IPS DF 19.7 (cell line): ENCODE measurements at places on chromosomes 1 and 21.
A peak's percentile ranks its signal among the peaks of the same experiment; 100 is the strongest.

GRCh38 chr1:31843506-31843905 is 27.7 kb upstream of the SPOCD1 start:
- DNase-seq = no peak

DNA sequence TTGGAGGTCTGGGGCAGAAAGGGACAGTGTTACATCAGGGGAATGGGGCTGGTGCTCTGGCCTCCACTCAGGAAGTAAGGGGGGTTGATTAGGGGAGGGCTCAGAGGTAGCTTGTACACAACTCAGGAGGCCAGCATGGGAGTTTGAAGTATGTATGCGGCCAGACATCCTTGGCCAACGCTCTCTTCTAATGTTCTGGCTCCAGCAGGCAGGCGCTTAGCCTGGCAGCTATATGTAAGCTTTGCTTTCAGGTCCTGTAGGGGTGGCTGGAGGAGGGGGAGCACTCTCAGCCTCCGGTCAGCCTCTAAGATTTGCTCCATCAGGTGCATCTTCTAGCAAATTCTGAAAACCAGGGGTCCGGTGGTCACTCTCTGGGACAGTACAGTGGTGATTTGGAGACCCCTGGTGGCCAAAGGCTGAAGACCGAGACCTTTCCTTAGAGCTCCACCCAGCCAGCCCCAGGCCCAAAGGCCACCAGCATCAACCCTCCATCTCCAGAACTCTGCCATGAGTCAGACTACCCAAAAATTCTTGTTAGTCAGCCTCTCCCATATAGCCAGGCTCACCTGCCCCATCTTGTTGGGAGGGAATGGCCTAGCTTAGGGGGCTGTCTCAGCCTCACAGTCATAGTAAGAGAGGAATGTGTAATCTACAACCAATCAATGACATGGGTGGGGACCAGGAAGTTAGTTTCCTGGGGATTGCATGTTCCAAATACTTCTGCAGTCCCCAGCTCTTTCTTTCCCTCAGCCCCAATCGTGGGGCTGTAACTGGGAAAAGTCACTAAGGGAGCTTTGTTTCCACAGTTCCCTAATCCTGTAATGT is 9.7 kb upstream of the COL8A2 start:
- DNase-seq = no peak

DNA sequence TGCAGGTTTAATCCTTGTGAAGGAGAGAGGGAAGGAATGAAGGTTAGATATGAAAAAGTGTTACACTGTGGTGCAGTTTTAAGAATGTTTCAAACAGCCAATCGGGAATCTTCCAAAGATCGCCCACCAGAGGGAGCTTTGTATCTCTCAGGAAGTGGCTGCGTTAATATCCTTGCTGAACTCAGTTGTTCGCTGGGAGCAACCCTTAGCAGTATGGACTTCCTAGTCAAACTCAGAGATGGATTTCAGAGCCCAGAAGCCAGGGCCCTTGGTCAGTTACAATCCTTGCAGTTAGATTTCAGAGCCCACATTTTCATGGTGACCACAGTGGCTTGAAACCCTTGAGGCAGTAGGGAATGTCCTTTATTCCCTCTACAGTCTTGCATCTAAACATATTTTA is 136.2 kb downstream of the NTNG1 start:
- DNase-seq = peak; percentile 42

- DNase-seq = no peak
Observed at GRCh38 chr1:21157054-21157453, 19.6 kb downstream of the EIF4G3 start.

- DNase-seq = no peak
Observed at GRCh38 chr1:247883346-247883745, 12.0 kb upstream of the OR2W3 start.

- no peak for DNase-seq
Observed at GRCh38 chr21:31335957-31336738, 7.9 kb downstream of the TIAM1 start.
